ENCODE measurements at places on chromosomes 5 and 9.
A peak's percentile ranks its signal among the peaks of the same experiment; 100 is the strongest.

GRCh38 chr5:101942321-101942882 is 353.7 kb downstream of the SLCO4C1 start:
- DNase-seq: peak; percentile 46

GRCh38 chr5:127423173-127423798 is 94.2 kb upstream of the PRRC1 start:
- no peak for DNase-seq

GRCh38 chr9:78025186-78025585 is 6.4 kb downstream of the GNAQ start:
- no peak for DNase-seq

- no peak for DNase-seq
Observed at GRCh38 chr9:74503219-74503618, 6.1 kb downstream of the RORB start.

DNA sequence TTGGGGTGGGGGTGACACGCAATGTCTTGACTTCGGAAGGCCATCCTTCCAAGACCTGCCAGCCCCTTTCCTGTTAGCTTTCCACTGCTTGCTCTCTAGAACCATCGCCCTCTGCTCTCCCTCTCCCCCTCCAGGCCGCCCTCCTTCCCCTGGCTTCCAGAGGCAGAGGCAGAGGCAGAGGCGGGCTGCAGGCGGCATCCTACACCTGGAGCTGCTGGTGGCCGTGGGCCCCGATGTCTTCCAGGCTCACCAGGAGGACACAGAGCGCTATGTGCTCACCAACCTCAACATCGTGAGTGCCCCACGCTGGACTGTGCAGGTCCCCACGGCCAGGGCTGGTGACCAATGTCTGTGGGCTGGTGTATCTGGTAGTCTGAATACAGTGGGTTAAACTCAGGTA is 2.0 kb downstream of the ADAMTS13 start:
- DNase-seq: no peak

DNA sequence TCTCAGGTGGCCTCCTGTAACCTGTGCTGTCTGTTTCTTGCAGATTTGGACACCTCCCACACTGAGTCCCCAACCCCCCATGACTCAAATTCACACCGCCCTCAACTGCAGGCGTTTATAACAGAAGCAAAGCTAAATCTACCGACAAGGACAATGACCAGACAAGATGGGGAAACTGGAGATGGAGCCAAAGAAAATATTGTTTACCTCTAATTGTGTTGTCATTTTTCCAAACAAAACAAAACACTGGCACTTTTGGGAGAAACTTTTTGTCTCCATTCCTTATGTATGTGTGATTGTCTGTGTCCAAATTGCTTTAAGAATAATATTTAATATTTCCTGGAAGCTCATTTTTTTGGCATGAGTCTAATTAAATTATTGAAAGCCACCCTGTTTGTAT is 314.8 kb downstream of the ARHGEF28 start:
- DNase-seq: no peak

- DNase-seq: no peak
Observed at GRCh38 chr9:123925819-123926218, 4.1 kb downstream of the DENND1A start.

DNA sequence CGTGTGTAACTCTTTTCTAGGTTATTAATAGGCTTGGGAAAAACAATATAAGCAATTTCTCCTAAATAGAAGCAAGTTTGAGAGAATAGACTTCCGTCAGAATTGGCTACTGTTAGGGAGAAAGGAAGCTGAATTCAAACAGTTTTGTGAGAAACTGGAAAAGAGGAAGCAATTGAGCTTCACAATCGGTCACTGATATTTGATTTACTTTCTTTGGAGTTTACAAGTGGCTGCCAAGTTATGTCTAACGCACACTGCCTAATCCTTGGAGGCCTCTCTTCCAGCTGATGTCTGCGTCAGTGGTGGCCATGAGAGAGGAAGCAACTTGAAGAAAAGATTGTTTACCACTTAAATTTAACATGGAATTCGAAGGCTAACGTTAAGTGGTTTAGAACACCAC is 319.5 kb downstream of the ADGRV1 start:
- DNase-seq: no peak

DNA sequence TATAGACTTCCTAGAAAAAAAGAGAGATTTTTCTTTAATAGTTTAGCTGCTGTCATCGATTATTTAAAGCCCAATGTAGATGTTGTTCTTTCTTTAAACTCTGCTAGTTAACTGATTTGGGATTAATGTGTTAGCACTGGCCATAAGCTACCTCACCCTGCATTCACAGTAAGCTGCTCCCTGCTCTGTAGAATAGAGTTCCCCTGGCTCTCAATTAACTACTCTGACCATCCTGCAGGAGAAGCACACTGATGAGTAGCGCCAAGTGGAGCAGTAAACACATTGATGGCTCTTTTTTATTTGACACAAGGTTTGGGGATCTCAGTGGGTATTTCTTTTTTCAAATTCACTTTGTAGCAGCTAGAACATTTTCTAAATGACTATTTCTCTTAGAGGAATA is 807.9 kb upstream of the ZNF608 start:
- no peak for DNase-seq

DNA sequence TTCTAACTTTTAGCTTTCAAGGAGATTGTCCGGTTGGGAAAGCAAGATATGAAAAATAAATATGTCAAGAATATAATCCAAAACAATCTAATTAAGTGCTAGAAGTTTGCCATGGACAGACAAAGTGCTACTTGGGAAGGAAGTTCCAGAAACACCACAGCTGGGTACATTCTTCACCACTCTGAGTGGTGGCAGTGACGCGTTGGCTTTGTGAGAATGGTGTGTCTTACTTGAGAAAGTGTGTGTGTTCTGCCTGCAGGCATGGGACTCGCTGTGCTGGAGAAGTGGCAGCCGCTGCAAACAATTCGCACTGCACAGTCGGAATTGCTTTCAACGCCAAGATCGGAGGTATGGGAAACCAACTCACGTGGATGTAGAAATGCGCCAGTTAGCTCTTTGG is 177.2 kb downstream of the PCSK5 start:
- no peak for DNase-seq

DNA sequence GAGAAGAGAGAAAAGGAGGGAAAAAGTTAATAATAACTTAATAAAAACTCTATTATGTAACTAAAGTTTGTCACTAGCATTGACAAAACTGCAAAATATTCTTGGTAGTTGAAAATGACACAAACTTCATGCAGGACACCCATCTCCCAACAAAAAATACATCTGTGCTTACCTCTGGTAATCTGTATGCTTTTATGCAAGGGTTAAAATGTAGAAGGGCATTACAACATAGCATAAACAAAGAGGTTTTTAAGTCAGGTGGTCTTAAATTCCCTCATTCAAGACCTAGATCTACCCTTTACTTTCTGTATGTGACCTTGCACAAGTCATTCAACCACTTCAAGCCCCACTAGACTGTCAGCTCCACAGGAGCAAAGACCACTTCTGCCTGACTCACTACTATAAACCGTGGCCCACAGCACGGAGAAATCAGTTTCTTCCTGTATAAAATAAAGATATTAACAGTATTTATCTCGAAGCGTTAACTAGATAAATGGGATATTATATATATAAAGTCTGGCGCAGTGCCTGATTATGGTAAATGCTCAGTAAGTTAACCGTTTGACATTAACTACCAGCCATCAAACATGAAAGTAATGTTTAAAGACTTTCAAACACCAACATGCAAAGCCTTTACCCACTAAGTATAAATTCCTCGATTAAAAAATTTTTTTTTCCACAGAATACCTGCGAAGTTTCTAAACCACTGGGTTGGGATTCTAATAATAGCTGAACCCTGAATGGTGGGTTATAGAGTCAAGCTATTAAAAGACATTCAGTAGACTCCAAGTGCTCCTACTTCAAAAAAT is 2.0 kb downstream of the FBXL17 start:
- no peak for DNase-seq

Data from RPMI8226 (cell line).